Natural killer cell treated with Interleukin-12 subunit alpha and Interleukin-12 subunit beta and Interleukin-15 and Interleukin-18, amount 100 ng/mL, for 72 hours (primary cell): ENCODE measurements at places on chromosomes 7 and 10. TPM values are rescaled to one million over a fixed set of nuclear protein-coding genes. Genes with fewer than 3 reads are reported as not detected.
A peak's percentile ranks its signal among the peaks of the same experiment; 100 is the strongest.

CTTNBP2 gene
- not detected for total RNA-seq

DNA sequence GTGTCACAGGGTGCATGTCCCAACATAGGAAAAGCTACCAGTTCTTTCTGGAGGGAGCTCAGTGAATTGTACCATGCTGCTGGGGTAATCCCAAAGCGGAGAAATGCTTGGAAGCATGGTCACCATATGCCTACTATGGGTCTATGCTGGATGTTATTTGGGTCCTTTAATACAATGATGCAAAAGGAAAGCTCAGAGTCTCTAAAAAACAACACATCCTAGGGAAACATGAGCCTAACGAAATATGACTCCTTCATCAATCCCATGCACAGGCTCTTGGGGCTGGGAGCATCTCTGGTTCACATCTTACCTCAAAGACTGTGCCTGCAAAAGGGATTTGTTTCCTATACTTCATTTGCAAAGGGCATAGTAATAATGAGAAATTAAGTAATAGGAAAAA lies 65.2 kb downstream of the CUBN start:
- no peaks in the 10 kb centered on the region for H3K36me3 ChIP-seq
- H3K27ac ChIP-seq: no peak overlapping the region

- no peak for DNase-seq
- peaks cover 8% of the 10 kb centered on the region for H3K4me1 ChIP-seq
- H3K27me3 ChIP-seq: no peaks in the 10 kb centered on the region
- no peak overlapping the region for H3K27ac ChIP-seq
Observed at GRCh38 chr10:95279042-95279820, 11.6 kb downstream of the PDLIM1 start.

DNA sequence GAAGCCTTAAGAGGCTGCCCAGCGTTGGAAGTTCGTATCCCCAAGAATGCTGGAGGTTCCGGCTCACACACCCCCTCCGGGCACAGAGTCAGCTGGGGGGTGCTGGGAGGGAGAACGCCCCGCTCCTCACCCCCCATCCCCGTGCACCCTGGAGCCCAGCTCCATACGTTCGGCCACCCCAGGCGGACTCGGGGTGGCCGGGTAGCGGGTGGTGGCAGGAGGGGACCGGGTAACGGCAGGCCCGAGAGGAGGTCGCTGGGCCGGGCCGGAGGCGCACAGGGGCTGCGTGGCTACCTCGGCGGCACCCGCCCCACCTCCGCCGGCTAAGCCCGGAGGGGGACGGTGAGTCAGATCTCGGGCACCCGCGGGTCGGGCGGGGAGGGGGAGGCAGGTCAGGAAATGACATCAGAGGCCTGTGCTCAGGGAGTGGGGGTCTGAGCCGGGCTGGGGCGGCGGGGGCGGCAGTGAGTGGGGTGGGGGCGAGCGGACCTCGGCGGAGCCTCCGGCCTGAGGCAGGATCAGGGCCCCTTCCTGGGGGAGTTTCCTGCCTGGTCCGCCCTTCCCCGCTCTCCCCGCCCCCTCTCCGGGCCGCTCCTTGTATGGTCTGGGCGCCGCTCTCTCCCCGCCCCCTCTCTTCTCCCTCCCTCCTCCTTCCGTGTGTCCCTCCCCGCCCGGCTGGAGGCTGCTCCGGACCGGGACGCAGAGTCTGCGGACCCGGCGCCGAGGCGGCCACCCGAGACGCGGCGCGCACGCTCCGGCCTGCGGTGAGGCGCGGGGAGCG lies at the start of gene ZYX:
Gene ZYX (plus strand): TSS at position 700 of the 781 bp plus-strand sequence. CDS start 227 bp downstream, outside the sequence.
- peak; percentile 96 for DNase-seq
- peak within 1 kb of the TSS; percentile 94 for H3K4me3 ChIP-seq
- peak within 1 kb of the TSS; percentile 99 for H3K27ac ChIP-seq
- H3K36me3 ChIP-seq: no peaks in the 10 kb centered on the region
- H3K27me3 ChIP-seq: no peaks in the 10 kb centered on the region

DNA sequence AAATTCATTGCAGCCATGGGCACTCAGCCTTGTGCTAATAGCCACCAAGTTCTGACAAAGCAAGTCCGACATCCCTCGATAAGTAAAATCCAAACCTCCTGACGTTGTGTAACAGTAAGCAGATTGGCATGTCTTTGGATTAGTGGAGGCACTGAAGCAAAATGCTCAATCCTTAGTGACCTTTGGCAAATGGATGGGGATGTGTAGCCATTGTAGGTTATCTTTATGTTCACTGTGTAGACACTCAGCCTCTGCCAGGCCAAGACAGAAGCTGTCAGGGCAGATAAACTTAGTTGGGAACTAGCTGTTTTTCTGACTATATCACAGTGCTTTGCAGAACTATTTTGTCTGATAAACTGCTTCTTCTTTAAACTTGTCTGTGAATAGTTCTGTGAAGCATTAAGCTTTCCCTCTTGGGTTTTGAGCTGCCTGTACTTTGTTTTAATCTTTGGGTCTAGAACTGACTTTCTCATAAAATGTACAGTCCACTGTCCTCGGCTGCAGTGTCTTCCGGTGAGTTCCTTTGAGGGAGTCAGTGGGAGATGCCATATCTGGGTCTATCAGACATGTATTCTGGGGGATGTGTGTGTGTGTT lies 220.8 kb downstream of the LRMDA start:
- H3K4me3 ChIP-seq: no peak overlapping the region
- H3K36me3 ChIP-seq: no peaks in the 10 kb centered on the region
- H3K4me1 ChIP-seq: no peaks in the 10 kb centered on the region
- DNase-seq: no peak
- peaks cover 20% of the 10 kb centered on the region for H3K27me3 ChIP-seq

NOS3 gene
- total RNA-seq: 1.2 TPM

DNA sequence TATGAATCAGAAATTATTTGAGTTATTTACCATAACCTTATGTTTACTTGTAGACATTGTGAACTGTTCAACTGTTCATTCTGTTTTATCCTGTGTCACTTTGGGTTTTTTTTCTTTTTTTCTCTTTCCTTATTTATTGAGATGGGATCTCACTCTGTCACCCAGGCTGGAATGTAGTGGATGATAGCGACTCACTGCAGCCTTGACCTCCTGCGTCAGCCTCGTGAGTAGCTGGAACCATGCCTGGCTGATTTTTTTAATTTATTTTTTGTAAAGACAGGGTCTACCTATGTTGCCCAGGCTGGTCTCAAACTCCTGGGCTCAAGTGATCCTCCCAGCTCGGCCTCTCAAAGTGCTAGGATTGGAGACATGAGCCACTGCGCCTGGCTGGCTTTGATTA lies 97.1 kb downstream of the CSTF2T start:
- H3K4me3 ChIP-seq: no peak overlapping the region
- H3K27ac ChIP-seq: no peak overlapping the region
- DNase-seq: no peak
- H3K36me3 ChIP-seq: no peaks in the 10 kb centered on the region
- H3K27me3 ChIP-seq: no peaks in the 10 kb centered on the region
- no peaks in the 10 kb centered on the region for H3K4me1 ChIP-seq

DNA sequence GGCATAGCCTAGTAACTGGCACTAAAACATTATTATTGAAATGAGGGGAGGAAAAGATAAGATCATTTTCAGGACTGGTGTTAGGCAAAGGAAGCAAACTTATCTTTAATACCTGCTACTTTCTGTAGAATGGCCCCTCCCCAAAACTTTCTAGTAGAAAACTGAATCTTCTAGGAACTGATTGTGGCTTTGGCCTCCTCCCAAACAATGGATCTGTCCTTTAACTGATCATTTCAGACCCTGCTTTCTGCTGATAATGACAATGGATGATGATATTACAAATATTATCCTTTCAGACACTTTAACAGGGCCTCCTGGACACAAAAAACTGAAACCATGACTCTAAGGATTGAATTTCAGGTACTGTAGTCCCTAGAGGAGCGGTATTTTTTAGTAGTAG lies 55.1 kb downstream of the EZH2 start:
- no peak overlapping the region for H3K4me3 ChIP-seq
- no peak for DNase-seq
- H3K4me1 ChIP-seq: peaks cover 2% of the 10 kb centered on the region
- H3K36me3 ChIP-seq: peaks cover 26% of the 10 kb centered on the region
- H3K27ac ChIP-seq: no peak overlapping the region
- H3K27me3 ChIP-seq: no peaks in the 10 kb centered on the region
